ENCODE measurements at places on chromosomes 4 and X.

GRCh38 chr4:98474408-98474844, 184.0 kb downstream of the TSPAN5 start:
- DNase-seq: no peak

- no peak for DNase-seq
Observed at GRCh38 chrX:121307449-121307848, 260.0 kb downstream of the GLUD2 start.

GRCh38 chrX:68462653-68463052, 29.4 kb upstream of the OPHN1 start:
- DNase-seq: no peak

GRCh38 chr4:110730318-110730717, 107.4 kb upstream of the PITX2 start:
- no peak for DNase-seq

DNA sequence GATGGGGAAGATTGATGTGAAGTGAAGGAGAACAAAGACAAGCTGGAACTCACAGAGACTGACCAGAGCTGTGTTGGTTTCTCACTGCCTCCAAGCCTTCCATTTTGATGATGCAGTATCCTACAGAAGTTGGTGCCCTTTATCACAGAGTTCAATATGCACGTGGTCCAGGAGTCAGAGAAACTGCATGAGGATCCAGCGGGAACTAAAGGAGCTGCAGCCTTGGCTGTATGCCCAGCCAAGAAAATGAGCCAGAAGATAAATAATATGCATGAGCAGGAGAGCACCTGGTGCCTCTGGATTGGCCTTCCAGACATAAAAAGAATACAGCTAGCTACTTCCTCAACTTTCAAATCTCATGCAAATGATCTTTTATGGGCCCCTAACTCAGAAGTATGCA, 44.3 kb upstream of the DCLK2 start:
- DNase-seq: no peak

DNA sequence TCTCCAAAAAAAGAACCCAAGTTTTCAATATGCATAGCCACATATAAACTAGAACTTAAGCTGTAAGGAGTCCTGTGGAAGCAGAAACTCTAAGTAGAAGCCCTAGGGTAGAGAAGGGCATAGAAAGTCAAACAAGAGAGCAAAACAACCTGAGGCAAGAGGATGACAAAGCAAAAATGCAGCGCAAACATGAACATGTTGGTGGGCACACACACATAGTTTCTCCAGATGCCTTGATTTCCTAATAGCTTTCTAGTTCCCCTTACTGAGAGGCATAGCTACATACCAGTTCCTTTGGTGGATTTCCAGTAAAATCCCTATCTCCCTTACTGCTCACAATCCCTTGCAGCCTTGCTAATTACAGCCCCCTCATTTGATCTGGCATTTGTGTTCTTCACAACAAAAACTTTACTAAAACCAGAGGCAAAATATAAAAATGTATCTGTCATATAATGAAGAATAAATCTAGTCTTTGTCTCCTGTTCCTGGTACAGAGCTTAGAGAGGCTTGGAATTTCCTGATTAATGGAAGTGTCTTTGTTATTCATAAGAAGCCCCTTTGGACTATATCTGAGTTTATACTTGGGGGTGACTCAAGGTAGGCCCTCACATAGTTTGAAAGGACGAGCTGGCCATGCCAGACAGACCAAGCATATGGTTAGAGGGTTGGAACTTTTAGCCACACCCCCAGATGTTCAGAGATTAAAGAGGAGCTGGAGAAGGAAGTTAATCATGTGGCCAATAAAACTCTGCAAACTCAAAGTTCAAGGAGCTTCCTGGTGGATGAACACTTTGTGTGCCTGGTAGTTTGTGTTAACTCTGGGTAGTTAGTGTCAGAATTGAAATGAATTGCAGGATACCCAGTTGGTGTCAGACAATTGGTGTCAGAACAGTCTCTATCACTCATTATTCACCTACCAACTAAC, 52.7 kb upstream of the ZCCHC13 start:
- DNase-seq: no peak

- no peak for DNase-seq
Observed at GRCh38 chr4:109559625-109559982, 442 bp upstream of the MCUB start.

DNA sequence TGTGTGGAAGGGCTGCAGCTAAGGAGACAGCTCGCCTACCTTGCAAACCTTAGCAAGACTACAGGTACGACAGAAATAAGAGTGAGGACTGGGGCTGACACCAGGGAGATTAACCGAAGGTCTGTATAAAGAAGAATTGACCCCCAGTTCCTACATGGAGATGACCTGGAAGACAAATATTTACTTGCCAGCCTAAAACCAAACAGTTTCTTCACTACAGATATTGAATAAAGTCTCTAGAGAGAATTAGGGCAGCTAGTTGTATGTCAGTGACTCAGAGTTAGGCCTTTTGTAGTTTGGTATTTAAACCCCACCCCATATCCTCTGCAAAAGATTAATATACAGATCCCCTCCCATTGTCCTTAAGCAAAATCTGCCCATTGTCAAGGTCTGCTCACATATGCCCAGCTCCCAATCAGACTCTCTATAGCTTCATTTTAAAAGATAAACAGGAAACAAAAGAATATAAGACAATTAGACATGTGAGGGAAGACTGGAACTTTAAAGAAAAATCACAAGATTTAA, 28.1 kb upstream of the FRMPD3 start:
- DNase-seq: no peak

GRCh38 chrX:17519358-17519757, 144.4 kb downstream of the NHS start:
- no peak for DNase-seq

GRCh38 chr4:9845791-9846493, 64.5 kb downstream of the DRD5 start:
- DNase-seq: no peak

DNA sequence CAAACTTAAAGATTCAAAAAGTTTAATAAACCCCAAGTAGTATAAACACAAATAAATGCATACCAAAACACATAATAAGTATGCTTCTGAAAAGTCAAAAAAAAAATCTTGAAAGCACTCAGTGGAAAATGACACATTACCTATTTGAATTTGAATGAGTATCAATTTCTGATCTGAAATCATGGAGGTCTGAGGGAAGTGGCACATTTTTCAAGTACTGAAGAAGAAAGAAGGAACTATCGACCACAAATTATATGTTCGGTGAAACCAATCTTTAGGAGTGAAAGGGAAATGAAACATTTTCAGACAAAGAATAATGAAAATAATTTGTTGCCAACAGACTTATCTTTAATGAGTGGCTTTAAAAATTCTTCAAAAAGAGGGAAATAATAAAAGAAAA, 12.1 kb upstream of the F9 start:
- no peak for DNase-seq

DNA sequence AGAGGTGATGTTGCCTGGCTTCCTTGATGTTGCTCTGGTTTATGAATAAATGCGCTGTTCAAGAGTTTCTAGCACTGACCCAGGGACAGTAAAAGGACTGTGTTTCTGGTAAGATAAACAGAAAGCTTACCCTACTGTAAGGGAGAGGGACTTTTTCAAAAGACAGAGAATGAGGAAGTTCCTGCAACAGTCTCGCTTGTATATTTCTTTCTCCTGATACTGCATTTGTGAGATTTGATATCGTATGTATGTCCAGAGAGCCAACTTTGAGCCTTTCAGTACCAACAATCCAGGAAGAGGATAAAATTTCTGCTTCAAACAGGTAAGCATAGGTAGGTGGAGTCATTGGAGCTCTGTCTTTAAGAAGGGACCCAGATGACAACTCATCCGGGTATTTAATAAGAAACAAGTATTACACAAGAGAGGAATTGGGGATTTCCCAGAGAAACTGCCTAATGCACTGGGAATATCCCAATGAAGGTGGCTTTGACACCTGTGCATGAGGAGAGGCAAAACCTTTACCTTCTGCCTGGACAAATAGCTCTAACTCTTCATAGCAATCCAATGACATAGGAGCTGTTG, 773 bp downstream of the DAPP1 start:
- no peak for DNase-seq

- no peak for DNase-seq
Observed at GRCh38 chrX:154329294-154329693, 33.7 kb downstream of the TKTL1 start.

- no peak for DNase-seq
Observed at GRCh38 chrX:115098897-115099296, 81.5 kb upstream of the IL13RA2 start.

DNA sequence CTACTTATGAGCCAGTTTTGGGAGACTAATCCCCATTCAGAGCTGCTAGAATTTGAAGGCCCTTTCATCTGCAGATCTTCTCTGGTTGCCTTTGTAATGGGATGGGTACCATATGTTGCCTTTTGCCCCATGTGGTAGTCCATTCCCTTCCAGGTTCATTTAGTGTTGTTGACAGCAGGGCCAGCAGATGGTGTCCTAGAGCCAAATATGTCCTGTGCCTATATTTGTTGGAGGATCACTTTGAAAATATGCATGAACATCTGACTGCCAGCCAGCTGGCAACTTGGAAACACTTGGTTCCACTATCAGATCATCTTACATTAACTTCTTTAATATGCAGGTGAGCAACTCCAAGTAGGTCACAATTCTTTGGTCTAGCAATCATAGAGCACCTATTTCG, 30.4 kb downstream of the CFAP299 start:
- DNase-seq: no peak

DNA sequence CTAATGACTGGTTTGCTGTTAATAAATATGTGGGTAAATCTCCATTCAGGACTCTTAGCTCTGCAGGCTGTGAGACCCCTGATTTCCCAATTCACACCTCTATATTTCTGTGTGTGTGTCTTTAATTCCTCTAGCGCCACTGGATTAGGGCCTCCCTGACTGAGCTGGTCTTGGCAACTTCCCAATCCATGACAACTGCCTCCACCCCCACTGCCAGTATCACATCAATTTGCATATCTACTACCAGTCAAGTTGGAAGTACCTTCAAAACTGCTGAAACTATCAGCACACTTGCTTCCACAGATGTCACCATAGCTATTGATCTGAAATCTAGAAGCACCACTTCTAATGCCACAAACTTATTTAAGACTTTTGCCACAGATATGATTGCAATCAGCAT, 27.6 kb downstream of the OPRPN start:
- DNase-seq: no peak

GRCh38 chr4:57360681-57361080, 250.5 kb upstream of the IGFBP7 start:
- DNase-seq: no peak

- no peak for DNase-seq
Observed at GRCh38 chrX:150828785-150829184, 69.7 kb downstream of the CD99L2 start.

- DNase-seq: no peak
Observed at GRCh38 chr4:118834070-118834469, 1.9 kb downstream of the SEC24D start.

GRCh38 chr4:112546476-112546875, 30.5 kb upstream of the NEUROG2 start:
- DNase-seq: no peak

GRCh38 chr4:128737098-128737513, 72.4 kb upstream of the JADE1 start:
- no peak for DNase-seq

- no peak for DNase-seq
Observed at GRCh38 chr4:11021333-11021732, 336.8 kb upstream of the CLNK start.

DNA sequence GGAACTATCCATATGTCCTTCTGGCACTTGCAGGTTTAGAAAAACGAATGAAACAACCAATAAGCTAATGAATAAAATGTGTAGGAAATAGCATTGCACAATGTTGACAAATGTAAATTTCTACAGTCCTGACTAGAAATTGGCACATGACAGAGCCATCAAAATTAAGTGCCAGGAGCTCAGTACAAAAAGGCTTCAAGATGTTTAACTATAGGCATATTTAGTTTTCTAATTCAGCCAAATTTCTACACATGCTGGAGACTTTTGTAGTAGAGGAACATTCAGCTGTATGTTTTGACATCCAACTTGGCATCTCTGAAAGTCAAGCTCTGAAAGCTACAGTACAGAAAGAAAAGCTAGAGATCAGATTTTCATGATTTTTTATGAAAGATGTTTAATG, 1999.4 kb upstream of the AGA start:
- no peak for DNase-seq

DNA sequence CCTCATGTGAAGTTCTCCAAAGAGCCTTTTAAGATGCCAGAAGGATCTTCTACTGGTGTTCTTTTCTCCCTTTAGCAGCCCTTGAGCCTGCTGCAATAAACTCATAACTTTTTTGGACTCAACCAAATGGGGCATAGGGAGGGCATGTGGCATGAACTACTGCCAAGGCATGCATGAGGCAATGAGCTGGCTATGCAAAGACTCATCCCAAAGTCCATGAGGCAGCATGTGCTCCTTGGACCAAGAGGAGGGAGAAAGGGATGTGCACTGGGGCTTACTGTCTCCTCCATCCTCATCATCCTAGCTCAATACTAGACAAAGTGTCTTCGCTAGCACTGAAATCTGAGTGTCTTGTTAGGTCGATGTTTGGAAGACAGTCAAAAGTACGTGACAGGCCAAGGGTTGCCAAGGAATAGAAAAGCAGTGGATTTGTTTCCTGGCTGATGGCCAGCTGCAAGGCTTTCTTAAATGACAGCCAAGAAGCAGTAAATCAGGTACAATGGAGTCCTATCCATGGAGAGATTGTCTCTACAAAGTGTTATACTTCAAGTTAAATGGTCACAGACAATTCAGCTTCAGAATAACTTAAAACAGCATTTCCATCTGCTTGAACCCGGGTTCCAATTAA, 44.5 kb upstream of the ATXN3L start:
- DNase-seq: no peak

- no peak for DNase-seq
Observed at GRCh38 chrX:11381464-11381863, 88.3 kb downstream of the AMELX start.

- no peak for DNase-seq
Observed at GRCh38 chrX:110043506-110043905, 40.6 kb downstream of the TMEM164 start.

GRCh38 chr4:7802093-7802726, 137.5 kb downstream of the AFAP1 start:
- peak; percentile 71 for DNase-seq

- no peak for DNase-seq
Observed at GRCh38 chr4:184596617-184597185, 52.5 kb downstream of the CASP3 start.

DNA sequence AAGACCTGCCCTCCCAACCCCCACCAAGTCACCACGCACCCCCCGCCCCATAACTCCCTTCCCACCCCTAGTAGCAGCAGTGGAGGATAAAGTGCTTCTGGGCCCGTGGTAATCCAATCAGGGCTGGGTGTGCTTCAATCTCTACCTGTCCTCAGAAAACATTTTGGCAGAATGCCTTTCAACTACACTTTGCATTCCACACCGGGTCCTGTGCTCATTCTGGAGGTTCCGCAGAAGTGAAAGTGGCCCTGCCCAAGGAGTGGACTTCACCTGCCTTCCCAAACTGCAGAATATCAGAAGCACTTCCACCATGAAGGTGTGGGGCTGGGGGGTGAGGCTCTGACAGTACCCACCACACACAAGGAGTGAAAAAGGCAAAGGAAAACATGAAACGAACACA, 322.3 kb downstream of the DHX15 start:
- no peak for DNase-seq

DNA sequence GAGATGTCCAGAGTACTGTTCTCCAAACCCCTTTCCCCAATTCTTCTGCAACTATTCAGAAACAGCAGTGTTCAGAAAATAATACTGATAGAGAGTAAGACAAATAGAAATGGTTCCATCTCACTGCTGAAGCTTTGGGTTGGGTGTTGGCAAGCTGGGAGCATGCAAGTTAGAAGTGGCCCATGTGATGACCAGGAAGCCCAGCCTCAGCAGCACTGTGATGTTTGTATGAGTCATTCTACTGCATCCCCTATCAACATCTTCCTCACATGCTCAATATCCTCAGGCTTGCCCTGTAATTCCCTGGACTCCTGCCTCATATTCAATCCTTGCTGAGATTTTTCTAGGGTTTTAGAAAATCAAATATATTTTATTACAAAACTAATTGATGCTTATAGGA, 96.5 kb downstream of the CHRDL1 start:
- no peak for DNase-seq

Measured in D721Med (cell line).